ENCODE measurements at places on chromosomes 7 and 10.

- DNase-seq = no peak
Measured at GRCh38 chr7:20601121-20601520, 14.3 kb upstream of the ABCB5 start.

DNA sequence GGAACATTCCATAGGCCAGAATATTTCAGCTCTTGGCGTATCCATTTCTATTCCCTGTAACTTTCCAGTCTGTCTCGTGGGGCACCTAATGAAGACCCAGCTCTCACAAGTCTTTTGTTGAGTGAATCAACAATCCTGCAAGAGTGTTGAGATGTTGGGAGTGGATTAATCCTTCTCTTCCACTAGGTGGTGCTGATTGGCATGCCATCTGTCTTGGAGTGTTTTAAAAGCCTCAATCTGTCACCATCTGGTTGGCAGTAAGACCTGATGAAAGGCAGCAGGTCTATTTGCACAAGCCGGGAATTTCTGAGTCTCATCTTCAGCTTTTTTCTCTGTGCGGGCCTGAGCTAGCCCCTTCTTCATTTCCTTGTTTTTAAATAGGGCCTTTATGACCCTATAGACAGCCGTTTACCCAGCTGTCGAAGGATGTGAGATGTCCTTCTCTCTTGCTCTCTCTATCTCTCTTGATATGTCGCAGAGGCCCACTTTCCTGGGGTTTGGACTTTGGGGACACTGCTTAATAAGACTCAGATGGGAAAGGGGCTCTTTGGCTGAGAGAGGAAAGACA, 180.5 kb downstream of the ZNF365 start:
- no peak for DNase-seq

DNA sequence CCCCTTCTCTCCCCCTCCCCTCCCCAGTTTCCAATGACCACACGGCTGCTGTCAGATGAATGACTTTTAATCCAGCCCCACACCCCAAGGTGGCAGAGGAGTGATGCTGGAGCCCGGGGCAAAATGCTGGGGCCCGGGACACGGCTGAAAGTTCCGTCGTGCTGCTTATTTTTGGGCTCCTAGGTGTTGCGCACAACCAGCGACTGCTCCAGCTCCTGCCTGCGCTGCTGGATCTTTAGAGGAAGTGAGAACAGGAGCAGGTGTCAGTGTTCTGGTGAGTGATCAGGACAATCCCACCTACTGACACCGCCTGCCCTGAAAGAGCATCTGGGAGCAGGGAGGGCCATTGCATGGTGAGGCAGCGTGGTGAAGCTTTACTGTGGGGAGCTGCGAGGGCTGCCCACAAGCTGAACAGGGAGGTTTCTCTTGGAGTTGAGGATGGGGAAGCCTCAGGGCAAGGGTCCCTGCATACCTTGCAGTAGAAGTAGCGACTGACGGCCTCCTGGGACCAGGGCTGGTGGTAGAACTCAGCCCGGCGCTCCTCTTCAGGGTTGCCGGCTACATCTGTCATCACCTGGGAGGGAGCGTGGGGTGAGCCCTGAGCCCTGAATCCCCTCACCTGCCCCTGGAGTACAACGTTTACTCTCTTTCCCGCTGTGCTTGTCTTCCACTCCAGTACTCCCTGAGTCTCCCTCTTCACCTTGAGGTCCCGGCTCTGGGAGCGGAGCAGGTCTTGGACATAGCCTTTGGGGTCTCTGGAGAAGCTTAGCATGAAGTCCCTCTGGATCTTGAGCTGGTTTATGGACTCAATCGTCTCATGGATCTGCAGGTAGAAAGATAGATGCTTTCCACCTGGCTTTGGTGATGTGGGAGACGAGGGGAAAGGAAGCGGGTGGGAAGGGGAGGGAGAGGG, 6.9 kb downstream of the CHPF2 start:
- no peak for DNase-seq

DNA sequence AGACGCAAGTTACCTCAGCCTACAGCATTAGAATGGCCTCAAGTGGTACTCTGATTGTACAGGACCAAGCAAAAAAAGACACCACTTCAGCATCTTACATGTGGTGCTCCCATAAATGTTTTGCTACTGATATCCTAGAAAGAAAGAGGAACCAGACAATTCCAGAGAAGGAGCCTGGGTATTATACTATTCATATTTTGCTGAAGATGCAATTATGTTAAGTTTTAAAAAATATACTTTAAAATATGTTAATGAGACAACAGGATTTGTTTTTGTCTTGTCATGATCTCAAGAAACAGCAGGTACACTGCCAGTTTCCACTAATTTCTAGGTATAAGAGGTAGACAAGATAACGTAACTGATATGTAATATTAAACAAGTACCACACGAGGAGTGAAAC, 92.6 kb downstream of the JMJD1C start:
- DNase-seq = no peak

GRCh38 chr7:1883834-1884582, 213.9 kb downstream of the ELFN1 start:
- no peak for DNase-seq

DNA sequence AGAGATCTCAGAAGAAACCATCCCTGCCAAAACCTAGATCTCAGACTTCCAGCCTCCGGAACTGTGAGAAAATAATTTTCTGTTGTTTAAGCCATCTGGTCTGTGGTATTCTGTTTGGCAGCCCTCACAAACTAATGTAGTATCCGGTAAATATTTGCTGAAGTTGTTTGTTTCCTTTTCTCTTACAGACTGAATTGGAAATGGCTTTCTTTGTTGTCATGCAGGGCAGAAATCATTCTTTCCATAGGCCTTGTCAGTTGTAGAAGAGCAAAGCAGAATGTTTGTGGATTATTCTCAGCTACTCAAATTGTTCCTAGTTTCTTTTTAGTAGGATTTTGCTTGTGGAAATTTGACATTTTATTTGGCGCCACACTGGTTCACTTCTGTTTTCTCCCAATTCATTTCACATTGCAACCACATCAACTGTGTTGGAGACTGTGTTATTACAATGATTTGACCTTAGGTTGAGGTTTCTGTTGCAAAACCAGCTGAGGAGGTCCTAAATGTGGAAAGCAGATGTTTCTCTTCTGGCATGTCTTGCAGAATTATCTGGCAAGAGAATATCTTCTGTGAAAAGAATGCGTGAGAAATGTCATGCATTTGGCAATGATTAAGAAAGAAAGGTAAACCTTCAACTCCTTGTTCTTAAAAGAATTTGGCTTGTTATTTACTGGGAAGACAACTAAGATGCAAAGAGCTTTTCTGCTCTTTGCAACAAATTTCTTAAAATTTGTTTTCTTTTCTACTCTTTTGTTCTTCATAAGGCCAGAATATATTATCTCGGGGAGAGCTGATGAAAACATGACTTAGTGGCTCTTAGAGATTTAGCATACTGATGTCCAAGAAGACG, 25.8 kb downstream of the ACTA2 start:
- DNase-seq = no peak

DNA sequence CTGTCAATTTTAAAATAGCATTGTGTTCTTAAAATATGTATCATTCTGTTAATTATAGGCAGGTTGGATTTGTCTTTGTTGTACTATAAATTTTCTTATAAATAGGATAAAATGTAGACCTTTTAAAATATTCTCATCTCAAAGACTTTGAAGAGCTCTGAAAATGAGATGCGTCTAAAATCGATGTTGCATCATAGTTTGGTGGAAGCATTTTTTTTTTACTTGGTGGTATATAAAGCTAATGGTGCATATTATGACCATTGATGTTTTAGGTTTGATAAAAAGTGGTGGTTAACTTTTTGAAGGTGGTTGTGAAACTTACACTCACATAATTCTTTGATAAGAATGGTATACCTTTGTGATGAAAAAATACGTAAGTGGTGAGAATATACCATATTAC, 69.1 kb downstream of the ZNRF2 start:
- no peak for DNase-seq

DNA sequence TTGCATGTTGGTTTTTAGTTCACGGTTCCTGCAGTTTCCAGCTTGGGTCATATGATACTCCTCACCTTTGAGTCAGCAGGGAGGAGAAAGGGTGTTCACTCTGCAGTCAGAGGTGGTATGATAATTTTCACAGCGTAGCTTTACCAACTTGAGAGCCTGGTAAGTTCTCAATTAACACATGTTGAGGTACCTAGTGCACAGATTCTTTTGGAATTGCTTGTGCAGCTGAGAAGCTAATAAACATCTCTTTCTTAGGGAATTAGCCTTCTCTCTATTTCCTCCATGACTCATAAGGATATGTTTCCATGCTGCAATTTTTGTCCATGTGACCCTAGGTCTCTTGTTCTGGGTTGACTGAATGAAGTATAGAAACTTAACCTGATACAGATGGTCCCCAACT, 166.6 kb downstream of the KIF20B start:
- DNase-seq = no peak

DNA sequence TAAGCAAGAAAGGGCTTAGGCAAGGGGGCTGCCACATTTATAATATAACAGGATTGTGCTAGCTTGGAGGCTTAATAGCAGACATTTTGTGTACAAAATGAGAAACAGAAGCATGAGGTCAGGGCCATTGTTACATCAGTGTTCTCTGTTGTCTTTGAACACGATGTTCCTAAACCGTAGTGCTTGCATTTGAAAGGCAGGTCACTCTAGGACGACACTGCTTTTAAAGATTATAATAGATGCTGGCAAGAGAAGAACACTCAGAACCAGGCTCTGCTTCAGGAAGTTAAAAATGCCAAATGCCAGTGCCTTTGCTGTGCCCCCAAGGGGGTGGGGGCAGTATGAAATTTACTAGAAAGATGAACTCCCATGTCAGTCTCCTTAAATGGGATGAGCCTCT, 91.1 kb downstream of the SORCS3 start:
- no peak for DNase-seq

DNA sequence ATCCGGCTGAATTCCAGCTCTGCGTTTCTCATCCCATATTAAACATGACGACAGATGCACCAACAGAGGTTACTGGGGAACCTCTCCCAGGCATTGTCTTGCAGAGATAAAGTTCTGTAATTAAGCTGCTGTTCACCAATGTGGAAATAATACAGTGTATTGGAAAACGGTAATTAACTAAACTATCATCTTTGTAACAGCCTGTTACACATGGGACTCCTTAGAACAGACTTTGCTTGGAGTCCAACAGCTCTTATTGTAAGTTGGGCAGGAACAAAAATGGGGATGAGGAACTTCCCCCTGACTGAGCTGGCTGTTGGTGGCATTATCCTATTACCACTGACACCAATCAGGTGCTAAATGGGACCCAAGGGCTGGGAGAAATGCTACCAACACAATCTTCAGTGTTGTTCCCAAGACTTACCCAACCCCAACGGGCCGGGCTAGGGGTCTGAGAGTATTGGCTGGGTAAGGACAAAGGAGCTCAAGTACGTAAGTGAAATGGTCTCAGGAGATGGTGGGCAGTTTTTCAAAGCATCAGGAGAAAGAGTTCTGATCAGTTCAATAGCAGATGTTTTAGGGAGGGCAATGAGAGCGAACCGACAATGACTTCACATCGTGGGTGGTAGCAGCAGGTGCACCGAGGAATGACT, 759.4 kb downstream of the GRID1 start:
- no peak for DNase-seq
